Endothelial cell (in vitro differentiated cells): ENCODE measurements at places on chromosomes 7 and 10.
A peak's percentile ranks its signal among the peaks of the same experiment; 100 is the strongest.

GRCh38 chr10:68561865-68562649, 1.9 kb downstream of the TET1 start:
- DNase-seq = peak; percentile 38

- no peak for DNase-seq
These were observed 17.2 kb upstream of the CDHR3 start for GRCh38 chr7:105945848-105946247.

DNA sequence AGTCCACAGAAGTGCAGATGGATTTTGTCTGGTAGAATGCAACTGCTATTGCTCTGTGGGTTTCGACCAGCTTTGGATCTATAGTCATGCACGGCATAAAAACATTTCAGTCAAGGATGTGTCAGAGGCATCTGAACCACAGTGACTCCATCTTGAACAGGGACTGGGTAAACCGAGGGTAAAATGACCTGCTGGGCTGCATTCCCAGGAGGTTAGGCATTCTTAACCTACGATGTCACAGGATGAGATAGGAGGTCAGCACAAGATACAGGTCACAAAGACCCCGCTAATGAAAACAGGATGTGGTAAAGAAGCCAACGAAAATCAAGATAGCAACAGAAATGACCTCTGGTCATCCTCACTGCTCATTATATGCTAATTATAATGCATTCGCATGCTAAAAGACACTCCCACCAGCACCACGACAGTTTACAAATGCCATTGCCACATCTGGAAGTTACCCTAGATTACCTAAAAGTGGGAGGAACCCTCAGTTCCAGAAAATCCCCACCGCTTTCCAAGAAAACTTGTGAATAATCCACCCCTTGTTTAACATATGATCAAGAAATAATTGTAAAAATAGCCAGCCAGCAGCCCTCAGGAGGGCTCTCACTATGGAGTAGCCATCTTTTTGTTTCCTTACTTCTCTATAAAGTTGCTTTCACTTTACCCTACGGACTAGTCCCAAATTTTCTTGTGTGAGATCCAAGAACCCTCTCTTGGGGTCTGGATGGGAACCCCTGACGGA, 50.7 kb upstream of the CPXM2 start:
- no peak for DNase-seq

DNA sequence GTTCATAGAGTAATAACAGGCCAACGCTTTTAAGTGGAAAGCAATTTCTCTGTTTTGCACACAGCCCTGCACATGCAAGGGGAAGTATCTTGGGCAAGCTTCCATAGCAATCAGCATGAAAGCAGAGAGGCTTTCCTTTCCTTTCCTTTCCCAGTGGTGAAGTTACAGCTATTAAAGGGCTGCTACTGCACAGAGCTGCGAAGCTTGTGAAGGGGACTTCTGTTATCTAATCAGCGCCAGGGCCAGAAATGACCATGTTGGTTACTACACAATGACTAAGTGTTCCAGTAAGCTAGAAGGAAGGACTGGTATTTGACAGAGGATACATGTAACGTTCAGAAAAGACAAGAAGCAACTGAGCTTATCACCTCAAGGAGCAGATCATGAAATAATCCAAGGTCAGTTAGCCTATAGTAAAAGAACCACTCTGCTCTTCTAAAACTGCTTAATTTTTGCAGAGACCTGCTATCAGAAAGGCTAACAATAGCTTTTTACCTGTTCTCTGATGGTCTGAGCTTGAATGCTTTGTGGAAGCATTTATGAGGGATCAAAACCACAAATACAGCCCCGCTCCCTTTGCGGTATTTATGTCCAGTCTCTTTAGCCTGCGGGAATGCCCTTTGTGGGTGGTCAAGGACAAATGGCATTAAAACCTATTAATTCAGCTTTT, 45.9 kb downstream of the SGMS1 start:
- DNase-seq = no peak

DNA sequence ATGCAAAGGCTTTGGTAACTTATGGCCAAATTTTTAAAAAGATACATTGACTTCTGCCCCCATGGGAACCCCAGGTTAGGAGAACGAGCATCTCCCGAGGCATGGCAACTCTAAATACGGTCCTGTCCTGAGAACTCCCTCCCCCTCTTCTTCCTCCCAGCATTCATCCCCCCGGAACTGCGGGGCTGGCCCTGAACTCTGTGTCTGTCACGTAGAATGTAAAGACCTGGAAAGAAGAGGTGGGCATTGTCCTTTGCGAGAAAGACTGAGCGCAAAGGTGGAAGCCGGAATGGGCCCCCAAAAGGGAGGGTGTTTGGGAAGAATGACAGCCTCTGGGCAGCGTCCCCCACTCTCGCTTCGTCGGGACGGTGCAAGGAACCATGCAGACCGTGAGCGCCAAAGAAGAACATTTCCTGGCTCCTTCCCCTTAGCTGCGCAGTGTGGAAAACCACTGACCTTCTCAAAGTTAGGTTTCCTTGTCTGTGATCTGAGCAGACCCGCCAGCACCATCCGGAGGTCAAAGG, 21.0 kb downstream of the SHH start:
- no peak for DNase-seq

- DNase-seq = no peak
These were observed 32.9 kb downstream of the PHTF2 start for GRCh38 chr7:77831481-77831880.

- DNase-seq = no peak
These were observed 39.0 kb downstream of the CRCP start for GRCh38 chr7:66153691-66154090.

DNA sequence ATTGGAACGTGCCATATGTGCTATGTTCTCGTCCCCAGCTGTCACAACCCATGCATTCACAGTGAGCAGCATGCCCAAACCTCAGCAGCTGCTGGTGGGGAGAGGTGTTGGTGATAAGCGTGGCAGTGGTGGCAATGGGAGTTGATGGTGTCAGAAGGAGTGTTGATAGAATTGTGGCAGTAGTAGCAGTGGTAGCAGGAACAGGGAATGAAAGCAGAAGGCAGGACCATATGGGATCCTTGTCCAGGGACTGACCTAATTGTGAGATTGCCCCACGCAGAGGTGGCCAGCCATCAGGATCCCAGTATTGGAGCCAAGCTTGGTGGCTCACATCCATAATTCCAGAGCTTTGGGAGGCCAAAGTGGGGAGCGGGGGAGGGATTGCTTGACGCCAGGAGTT, 276.3 kb downstream of the GALNT17 start:
- no peak for DNase-seq

GRCh38 chr10:8369666-8370065, 315.2 kb downstream of the GATA3 start:
- DNase-seq = no peak

DNA sequence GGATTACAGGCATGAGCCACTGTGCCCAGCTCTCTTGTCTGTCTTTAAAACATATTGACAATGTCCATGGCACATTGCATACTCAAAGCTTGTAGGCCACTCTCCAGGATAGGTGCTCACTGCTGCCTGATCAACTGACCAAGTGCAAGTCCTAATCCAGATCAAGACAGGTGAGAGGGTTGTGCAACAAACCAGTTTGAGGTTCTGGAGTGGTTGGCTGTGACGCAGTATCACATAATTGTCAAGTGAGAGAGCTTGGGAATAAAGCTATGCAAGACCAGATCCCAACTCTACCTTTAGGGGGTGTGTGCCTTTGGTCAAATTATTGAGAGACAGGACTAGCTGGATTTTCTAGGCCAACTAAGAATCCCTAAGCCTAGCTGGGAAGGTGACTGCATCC, 43.0 kb upstream of the OPN4 start:
- no peak for DNase-seq

- no peak for DNase-seq
These were observed 4.6 kb downstream of the HMX3 start for GRCh38 chr10:123140164-123140982.

DNA sequence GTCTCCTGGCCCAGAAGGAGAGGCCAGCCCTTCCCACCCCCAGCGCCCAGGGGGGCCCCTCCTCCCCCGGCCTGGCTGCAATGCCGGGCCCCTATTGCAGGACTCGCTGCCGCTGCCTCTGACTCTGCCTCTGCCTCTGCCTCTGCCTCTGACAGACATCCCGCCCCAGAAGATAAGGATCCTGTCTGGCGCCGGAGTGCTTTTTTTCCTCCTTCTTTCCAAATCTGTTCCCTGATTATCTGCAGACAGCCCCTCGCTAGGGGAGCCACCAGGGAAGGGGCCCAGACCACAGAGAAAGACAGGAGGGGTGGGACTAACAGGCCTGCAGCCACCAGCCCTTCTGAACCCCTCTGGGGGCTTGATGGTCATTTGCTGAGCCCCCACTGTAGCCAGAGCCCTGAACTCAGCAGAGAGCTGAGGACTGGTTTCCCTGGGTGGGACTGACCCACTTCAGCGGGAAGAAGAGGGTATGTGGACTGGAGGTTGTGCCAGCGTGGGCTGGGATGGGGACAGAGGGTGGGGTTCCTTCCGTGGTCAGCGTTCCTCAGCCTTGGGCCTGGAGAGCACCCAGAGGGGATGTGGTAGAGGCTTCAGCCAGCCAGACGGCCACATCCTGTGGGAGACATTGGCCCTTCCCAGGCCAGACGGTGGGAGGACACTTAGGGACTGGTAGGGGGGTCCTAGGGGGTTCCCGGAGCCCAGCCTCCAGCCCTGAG, 22.8 kb downstream of the UNC5B start:
- no peak for DNase-seq

DNA sequence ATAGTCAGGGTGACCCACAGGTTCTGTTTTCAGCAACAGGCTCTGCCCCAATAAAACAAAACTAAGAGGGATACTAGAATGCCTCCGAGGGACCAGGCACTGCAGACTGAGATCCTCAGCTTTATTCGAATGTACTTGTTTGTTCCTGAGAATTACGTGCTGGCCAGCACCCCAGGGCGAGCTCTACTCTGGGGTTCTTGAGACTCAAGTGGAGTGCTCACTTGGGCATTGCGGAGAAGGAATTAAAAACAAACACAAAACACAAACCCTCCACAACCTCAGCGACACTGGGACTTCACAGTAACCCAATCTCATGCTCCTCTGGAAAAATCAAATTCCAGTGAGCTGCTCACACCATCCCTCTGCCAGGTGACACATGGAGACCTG, 250.7 kb downstream of the TNS3 start:
- no peak for DNase-seq

- DNase-seq = no peak
These were observed 87.9 kb downstream of the KMT2E start for GRCh38 chr7:105101864-105102263.

- DNase-seq = peak; percentile 57
These were observed 51.0 kb upstream of the NKX6-2 start for GRCh38 chr10:132836832-132837540.

DNA sequence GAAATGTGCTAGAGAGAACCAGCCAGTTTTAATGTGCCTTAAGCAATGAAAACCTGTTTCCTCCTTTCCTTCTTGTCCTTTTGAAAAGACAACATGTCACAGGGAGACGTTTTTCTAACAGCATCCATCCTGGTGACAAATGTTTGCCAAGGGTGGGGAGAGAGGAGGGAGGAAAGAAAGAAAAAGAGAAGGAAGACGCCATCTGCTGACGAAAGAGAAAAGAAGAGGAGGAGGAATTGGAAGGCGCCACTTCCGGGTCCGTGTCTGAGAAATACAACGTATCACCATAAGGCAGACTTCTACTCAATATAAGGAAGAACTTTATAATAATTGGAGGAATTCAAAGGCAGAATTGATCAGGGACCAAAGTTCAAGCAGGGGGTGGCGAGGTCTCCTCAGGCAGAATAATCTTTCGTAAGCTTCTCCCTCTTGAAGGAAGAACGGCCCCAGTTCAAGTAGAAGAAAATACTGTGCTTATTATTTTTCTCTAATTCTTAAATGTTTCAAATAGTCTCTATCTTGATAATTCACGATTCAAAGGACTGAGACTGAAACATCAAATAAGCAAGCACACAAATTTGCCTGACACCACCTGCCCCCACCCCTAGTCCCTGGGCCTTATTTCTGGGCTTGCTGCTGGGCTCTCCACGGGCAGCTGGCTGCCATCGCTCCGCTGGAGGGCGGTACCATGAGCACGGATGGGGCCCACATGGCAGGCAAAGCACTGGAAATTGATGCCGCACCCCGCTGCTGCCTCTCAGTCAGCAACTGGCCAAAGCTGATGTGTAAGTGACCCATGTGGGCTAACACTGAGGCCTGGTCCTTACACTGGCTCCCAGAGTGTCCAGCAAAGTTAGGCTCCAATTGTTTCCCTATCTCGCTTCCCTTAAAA, 273.7 kb upstream of the KLF14 start:
- peak; percentile 13 for DNase-seq

DNA sequence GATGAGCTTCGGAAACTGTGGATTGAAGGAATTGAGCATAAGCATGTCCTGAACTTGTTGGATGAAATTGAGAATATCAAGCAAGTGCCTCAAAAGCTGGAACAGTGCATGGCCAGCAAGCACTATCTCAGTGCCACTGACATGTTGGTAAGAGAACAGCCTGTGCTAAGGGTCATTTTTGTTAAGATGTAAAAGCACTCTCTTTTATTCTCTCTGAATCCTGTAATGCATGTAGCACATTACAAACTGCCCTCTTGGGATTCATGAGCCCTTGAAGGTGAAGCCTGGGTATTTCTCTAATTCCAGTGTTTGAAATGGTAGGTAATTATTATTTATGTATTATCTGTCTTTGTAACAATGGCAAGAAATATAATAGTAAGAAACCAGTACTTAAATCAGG, 36.1 kb downstream of the EXOC4 start:
- DNase-seq = no peak

DNA sequence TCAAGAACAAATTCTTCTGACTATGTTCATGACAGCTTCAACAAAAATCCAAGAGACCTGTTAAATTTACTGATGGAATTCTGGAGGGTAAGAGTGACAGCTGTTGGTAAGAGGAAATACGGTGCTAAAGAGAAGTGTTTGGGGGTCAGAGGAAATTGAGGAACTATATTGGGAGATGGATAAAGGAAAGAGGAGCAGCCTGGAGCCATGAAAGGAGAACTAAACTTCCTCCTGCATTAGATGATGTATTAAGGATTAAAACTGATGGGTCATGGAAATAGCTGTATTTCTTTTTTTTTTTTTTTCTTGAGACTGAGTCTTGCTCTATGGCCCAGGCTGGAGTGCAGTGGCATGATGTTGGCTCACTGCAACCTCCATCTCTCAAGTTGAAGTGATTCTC, 95.3 kb downstream of the HERPUD2 start:
- DNase-seq = no peak

- no peak for DNase-seq
These were observed 1169.4 kb upstream of the CELF2 start for GRCh38 chr10:9848278-9848677.

- DNase-seq = peak; percentile 58
These were observed 42.3 kb upstream of the FOXI2 start for GRCh38 chr10:127694580-127695193.

DNA sequence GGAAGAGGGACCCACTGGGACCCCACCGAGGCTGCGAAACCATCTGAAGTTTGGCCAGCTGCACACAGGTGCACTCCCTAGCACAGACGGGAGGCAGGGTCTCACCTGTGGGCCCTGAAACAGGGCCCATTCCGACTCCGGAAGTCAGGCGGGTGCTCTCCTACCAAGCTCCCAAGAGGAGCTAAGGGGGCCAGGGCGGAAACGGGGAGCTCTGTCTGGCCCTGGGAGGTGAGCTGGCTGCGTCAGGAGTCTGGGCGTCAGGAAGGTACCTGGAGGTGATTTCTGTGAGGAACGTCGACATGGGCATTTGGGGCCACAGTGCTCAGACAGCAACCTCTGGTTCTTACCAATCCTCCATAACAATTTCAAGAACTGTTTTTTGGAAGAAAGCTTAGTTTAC, 411.7 kb downstream of the TCERG1L start:
- no peak for DNase-seq
